ENCODE measurements at places on chromosomes 13 and 19. TPM values are rescaled to one million over a fixed set of nuclear protein-coding genes. Genes with fewer than 3 reads are reported as not detected.

Gene FUT6
- total RNA-seq, result not detected

Gene PNMA8B
- total RNA-seq, result 0.19 TPM

Gene PSG11
- under 0.01 TPM for total RNA-seq

Gene ZNF100
- total RNA-seq, result 2.5 TPM

Gene VSTM1
- total RNA-seq, result not detected

Gene NLRP9
- not detected for total RNA-seq

Gene PRKCG
- total RNA-seq, result 0.28 TPM

Gene TGFBR3L
- 1.7 TPM for total RNA-seq

Gene ERFL
- total RNA-seq, result not detected

Gene ZNF229
- 8.6 TPM for total RNA-seq

Gene CARD8
- 17.5 TPM for total RNA-seq

Gene MAP4K1
- total RNA-seq, result 0.19 TPM

Gene TMEM150B
- not detected for total RNA-seq

Gene LYL1
- 3.3 TPM for total RNA-seq

Gene ADGRE3
- total RNA-seq, result not detected

Gene LILRA2
- not detected for total RNA-seq

Gene ERVK3-1
- total RNA-seq, result 38.2 TPM

Gene DIRAS1
- 0.85 TPM for total RNA-seq

Gene ZNF154
- 3.1 TPM for total RNA-seq

Gene SIGLEC5
- not detected for total RNA-seq

Gene SMIM44
- not detected for total RNA-seq

Gene TJP3
- not detected for total RNA-seq

Gene NPHS1
- total RNA-seq, result not detected

Gene RYR1
- total RNA-seq, result 1.1 TPM

Gene TMEM255B
- total RNA-seq, result 1.1 TPM

Gene GPR108
- total RNA-seq, result 56.4 TPM

Gene PGLYRP2
- not detected for total RNA-seq

Gene PRR20B
- total RNA-seq, result not detected

Gene ZNF763
- total RNA-seq, result 1.2 TPM

Gene SIGLEC7
- not detected for total RNA-seq

Gene PDE4C
- total RNA-seq, result 4.2 TPM
